CD14-positive monocyte (primary cell): ENCODE measurements at places on chromosomes 3 and 15.

DNA sequence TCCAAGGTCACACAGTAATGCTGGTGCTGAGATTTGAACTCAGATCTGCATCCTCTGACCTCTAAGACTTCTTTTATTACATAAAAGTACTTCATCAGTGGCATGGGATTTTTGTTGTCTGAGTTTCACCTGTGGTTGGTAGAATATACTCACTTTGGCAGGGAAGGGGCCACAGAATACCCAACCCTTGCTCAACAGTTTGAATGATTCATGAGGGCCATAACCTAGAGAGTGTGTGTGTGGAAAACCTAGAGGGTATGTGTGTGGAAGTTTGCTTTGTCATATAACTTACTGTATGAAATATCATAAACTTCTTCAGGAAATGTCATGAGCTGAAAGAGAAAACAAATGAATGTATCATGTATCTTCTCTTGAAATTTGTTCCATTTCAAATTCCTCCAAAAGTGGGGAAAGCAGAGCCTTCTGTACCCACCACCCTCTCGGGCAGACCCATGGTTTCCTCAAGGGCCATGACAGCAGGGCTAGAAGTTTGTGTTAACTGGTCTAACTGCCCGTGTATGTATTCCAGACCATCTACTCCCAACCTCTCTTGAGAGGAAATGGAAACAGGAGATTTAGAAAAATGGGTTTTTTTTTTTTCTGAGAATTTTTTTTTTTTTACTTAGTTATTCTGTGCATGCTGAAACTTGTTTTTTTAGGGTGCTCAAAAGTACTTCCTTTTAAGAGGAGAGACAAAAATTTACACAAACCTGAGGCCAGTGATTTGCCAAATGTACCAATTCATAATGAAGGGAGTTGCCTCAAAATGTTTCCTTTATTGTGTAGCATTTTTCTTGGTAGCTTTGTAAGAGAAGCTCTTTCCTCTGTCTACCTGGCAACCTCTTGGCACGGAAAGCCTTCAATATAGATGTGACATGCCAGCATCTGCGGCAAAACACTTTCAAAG lies 127.0 kb downstream of the TPRG1 start:
- no peak overlapping the region for H3K4me3 ChIP-seq
- H3K4me1 ChIP-seq: no peaks in the 10 kb centered on the region
- no peak for DNase-seq

- H3K4me1 ChIP-seq: no peaks in the 10 kb centered on the region
- no peak overlapping the region for H3K4me3 ChIP-seq
- H3K27ac ChIP-seq: no peak overlapping the region
- DNase-seq: no peak
These were observed 11.6 kb downstream of the SCN5A start for GRCh38 chr3:38637906-38638305.

- H3K4me3 ChIP-seq: no peak overlapping the region
- no peak overlapping the region for H3K27ac ChIP-seq
- no peaks in the 10 kb centered on the region for H3K4me1 ChIP-seq
- no peak for DNase-seq
- no peaks in the 10 kb centered on the region for H3K27me3 ChIP-seq
These were observed 515.3 kb upstream of the CFAP20DC start for GRCh38 chr3:59565125-59565524.

GRCh38 chr15:75070674-75071073 lies 47.3 kb downstream of the PPCDC start:
- H3K27me3 ChIP-seq: no peaks in the 10 kb centered on the region
- no peak overlapping the region for H3K27ac ChIP-seq
- H3K4me3 ChIP-seq: no peak overlapping the region
- DNase-seq: no peak
- H3K36me3 ChIP-seq: no peaks in the 10 kb centered on the region

- H3K27ac ChIP-seq: no peak overlapping the region
- no peaks in the 10 kb centered on the region for H3K36me3 ChIP-seq
- no peaks in the 10 kb centered on the region for H3K27me3 ChIP-seq
These were observed 309.7 kb upstream of the GADL1 start for GRCh38 chr3:31203960-31204795.
